ENCODE measurements at places on chromosomes 1 and 21. TPM values are rescaled to one million over a fixed set of nuclear protein-coding genes. Genes with fewer than 3 reads are reported as not detected.

DNA sequence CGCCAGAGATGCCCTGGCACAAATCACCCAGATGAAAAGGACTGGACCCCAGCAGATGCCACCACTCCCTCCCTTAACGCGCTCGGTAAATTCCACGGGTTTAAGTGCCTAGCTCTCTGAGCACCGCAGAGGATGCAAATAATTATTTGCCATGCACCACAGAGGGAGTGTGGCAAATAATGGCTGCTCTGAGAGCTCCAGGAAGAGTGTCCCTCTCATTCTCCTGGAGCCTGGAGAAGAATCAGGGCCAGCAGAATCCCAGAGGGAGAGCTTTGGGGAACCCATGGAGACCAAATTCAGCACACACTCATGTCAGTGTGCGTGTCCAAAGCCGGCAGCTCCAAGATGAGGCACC is 667 bp downstream of the HHIPL2 start:
- H3K36me3 ChIP-seq = no peaks in the 10 kb centered on the region
- H3K27me3 ChIP-seq = no peaks in the 10 kb centered on the region
- no peak for DNase-seq
- H3K4me1 ChIP-seq = no peaks in the 10 kb centered on the region
- no peak overlapping the region for H3K4me3 ChIP-seq

- peaks cover 13% of the 10 kb centered on the region for H3K4me1 ChIP-seq
- no peak for DNase-seq
- no peaks in the 10 kb centered on the region for H3K36me3 ChIP-seq
- no peak overlapping the region for H3K27ac ChIP-seq
- no peak overlapping the region for H3K4me3 ChIP-seq
- H3K27me3 ChIP-seq = peaks cover 15% of the 10 kb centered on the region
These were observed 77.6 kb downstream of the CD247 start for GRCh38 chr1:167440776-167441175.

The IER5 gene
- total RNA-seq = 13.1 TPM

DNA sequence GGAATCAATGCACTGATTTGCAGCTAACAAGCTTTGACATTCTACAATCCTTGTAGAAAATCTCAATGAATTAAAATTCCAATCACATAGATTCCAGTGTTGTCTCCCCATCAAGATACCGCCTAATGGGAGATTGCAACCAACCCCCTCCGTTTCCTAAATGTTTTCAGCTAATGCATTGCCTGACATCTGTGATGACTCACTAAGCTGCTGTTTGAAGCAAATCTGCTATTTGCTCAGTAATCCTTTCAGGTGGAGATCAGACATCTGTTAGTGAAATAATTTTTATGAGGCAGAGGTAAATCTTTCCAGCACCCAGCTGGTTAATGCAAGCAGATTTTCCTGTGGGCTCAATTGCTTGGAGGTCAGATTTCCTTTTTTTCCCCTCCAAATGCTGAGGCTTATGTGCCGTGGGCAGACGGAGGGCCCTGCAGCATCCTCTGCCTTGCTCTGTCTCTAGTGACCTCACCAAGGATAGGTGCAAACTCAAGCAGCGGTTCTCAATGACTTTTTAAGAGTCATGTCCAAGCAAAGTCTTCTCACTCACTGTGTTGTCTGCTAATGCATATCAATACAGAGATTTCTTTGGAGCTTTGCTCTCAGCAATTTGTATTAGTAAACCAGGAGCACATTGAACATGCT is 91.1 kb upstream of the RAB3GAP2 start:
- H3K27me3 ChIP-seq = no peaks in the 10 kb centered on the region
- H3K27ac ChIP-seq = no peak overlapping the region
- H3K4me1 ChIP-seq = no peaks in the 10 kb centered on the region
- DNase-seq = no peak

- no peak for DNase-seq
- H3K27ac ChIP-seq = no peak overlapping the region
- no peak overlapping the region for H3K4me3 ChIP-seq
- no peaks in the 10 kb centered on the region for H3K27me3 ChIP-seq
- no peaks in the 10 kb centered on the region for H3K36me3 ChIP-seq
These were observed 32.4 kb downstream of the ZBTB18 start for GRCh38 chr1:244083383-244083943.

DNA sequence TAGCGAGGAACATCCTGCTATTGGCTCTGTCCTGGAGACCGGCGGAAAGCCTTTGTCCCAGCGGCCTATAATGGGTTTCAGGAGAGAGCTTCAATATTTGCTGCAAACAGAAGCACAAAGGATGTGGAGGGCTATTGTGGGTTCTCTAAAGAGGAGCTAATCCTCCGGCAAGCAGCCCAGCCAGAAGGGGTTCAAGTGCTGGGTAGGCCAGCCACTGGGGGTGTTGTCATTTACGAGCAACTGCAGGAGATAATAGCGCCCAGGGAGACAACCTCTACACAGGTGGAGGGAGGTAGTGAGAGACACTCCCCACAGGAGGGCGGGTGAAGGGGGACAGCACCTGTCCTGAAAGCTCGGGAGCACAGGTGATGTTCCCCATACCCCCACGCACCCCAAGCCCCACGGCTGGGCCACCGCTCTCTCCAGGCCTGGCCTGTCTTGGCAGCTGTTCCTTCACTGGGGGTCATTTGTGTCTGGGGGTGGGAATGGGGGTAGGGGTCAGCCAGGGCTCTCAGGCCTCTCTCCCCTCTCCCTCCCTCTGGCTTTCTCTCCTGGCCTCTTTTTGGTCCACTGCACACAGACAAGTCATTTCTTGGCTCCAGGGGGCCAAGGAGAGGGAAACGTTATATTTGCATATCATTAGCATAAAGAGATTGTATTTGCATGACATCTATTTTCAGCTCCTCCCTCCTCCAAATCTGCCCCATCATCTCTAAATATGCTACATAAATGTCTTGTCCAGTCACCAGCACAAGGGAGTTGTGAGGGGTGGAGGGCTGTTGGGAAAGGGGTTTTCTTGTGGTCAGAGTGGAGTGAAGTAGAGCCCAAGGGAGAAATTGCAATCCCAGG is 22.0 kb upstream of the SLC26A9 start:
- H3K36me3 ChIP-seq = no peaks in the 10 kb centered on the region
- no peak for DNase-seq
- H3K4me3 ChIP-seq = no peak overlapping the region
- H3K27ac ChIP-seq = no peak overlapping the region
- no peaks in the 10 kb centered on the region for H3K27me3 ChIP-seq

The MROH9 gene
- total RNA-seq = not detected

DNA sequence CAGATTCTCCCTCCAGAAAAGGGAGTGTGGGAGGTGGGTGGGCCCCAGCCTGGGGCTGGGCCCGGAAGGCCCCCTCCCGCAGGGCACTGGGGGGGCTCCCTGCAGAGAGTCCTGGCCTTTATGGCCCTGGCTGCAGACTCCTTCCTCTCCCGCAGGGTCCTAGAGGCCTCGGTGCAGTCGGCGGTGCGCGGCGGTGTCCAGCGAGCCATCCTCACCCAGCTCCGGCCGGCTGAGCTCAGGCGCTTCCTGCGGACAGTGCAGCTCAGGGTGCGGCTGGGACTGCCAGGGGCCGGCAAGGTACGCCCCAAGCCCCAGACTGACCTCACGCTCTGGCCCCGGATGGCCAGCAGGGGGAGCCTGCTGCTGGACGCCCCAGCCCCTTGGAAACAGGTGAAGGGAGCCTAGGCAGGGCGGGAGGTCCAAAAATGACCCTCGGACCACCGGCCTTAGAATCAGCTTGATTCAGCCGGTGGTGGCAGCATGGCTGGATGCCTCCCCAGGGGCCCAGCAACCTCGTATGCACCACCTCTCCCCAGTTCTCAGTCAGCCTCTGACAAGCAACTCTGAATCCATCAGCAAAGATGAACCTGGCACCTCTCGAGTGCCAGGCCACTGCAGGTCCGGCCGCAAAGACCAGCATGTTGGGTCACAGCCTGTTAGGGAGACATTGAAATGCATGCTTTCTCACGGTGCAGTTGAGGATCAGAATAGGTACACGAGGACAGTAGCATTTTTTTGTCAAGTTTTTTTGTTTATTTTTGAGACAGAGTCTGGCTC is 20.6 kb downstream of the MTHFR start:
- H3K27me3 ChIP-seq = no peaks in the 10 kb centered on the region
- DNase-seq = no peak
- peaks cover 60% of the 10 kb centered on the region for H3K4me1 ChIP-seq
- H3K27ac ChIP-seq = peak overlapping the region; percentile 70

All from tibial nerve (tissue), 4 donors.